ENCODE measurements at places on chromosomes 7 and 10.

- no peak for DNase-seq
Measured at GRCh38 chr10:110432084-110432483, 65.6 kb upstream of the DUSP5 start.

DNA sequence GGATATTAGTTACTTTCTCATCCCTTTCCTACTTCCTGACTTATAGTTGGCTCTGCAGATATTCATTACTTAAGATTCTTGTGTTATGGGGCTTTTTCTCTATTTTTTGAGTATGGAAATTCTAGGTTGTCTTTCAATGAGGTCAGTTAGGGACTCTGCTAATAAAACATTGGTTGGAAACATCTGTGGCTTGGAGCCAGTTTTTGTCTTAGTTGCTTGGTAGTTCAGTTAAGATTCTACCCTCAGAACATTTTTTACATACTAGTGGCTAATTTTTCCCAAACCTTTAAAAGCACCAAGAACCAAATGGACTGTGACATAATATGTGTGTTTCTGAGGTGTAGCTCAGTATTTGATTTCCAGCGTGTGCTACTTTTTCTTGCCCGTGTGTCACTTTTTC, 305.6 kb upstream of the FZD1 start:
- DNase-seq: no peak

GRCh38 chr10:30373596-30374327, 24.7 kb upstream of the MTPAP start:
- DNase-seq: no peak

DNA sequence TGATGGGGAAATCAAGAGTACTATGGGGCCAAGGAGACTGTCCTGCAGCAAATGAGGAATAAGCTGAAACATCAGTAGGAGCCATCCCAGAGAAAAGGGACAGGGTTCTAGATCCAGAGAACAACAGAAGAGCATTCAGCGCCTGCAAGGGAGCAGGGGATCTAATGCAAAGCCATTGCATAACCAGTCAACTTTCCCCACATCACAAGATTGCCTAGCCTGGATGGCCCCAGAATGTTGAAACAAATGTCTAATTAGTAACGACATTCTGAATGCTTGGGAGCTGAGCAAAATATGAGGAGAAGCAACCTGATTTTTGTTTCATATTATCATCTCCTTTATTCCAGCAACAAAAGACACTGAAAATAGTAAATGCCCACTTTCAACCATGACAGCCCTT, 2.7 kb upstream of the MPP7 start:
- DNase-seq: no peak

DNA sequence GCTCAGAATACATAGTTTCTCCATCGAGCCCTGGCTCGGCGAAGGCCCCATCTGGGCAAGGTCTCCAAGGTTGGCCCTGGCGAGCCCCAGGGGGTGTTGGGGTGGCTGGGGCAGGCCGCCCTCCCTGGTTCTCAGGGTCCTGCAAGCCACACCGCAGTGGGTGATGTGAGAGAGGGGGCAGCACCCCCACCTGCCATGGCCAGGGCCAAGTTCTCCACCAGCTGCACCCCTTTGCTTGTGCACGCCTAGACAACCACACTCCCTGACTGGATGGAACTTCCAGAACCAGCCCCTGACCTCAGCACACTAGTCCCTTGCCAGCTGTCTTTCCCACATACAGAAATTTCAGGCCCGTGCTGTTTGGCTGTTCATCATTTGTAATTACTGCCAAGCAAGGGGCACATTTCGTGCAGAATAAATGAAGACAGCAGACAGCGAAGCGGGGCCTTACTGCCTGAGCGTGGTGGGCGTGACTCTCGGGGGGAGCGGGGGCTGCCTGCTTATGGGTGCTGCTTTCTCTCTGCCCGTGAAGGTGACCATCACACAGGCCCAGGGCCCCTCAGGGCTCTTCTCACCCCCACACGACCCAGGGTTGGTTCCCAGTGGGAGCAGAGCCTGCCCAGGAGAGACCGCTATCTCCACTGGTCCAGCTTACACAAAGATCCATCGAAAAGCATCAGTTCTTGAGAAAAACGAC, 85.9 kb downstream of the ADARB2 start:
- DNase-seq: no peak

GRCh38 chr7:22821702-22822485, 755 bp downstream of the TOMM7 start:
- DNase-seq: no peak

GRCh38 chr10:3548076-3548475, 236.9 kb downstream of the KLF6 start:
- no peak for DNase-seq

DNA sequence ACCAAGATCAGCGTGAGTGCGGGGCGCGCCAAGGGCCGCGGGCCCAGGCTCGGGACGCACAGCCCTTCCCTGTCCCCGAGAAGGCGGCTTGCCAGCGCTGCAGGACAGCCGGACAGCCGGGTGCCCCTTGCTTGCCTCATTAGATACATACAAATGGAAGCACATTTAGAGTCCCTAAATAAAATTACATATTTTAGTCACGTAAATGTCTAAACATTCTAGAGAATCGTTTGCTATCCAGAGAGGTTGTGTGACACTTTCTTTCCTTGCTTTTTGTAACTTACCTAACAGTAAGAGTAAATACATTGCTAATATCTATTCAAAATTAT, 4.8 kb downstream of the VSTM2A start:
- no peak for DNase-seq

DNA sequence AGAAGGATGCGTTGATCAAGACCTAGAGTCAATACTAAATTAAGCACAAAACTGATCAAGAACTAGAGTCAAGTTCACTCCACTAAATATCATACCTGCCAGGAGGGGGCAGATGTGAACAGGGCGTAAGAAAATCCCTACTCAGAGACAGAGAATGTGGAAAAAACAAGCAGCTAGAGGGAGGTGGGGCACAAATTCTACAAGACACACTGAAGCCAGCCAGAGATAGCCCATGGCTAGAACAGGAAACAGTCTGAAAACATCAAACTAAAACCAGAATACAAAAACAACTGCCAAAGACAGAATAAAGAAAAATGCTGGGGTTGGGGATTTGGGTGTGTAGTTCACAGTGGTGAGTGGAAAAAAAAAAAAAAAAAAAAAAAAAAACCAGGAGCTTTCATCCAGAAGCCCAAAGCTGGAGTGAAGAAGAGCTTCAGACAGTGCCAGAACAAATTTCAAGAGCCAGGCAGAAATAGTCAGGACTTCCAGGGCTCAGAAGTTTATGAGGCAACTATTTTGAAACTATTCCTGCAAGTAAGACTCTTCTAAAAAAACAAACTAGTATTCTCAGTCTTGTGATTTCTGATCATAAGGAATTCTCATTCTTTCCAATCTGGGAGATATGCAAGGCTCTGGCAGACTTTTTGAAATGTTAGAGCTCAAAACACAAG, 118.3 kb downstream of the CCDC71L start:
- DNase-seq: peak; percentile 82
